ENCODE measurements at places on chromosomes 3 and 15. TPM values are rescaled to one million over a fixed set of nuclear protein-coding genes. Genes with fewer than 3 reads are reported as not detected.

DNA sequence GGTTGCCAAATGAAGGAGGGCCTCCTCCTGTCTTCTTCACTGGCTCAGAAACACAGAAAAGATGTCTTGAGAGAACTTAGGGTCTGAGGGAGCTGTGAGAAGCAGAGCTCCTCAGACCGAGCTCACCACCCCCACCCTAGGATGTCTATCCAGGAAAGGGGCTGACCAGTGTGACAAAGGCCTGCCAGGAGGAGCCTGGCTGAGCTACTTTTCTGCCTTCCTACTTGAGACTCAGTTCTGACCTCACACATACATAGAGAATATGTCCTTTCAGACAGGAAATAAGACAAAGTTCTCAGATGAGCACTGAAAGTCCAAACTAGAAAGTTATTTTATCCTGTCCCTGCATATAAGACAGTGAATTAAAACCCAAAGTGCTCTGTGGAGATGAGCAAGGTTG lies 54.5 kb downstream of the KIF9 start:
- H3K4me1 ChIP-seq = peaks cover 40% of the 10 kb centered on the region
- no peak overlapping the region for H3K27ac ChIP-seq
- no peak for DNase-seq
- H3K27me3 ChIP-seq = no peaks in the 10 kb centered on the region
- peak overlapping the region; percentile 54 for H3K4me3 ChIP-seq

- no peak overlapping the region for H3K27ac ChIP-seq
- no peak for DNase-seq
- peaks cover 5% of the 10 kb centered on the region for H3K4me1 ChIP-seq
- no peaks in the 10 kb centered on the region for H3K36me3 ChIP-seq
- H3K27me3 ChIP-seq = peaks cover 32% of the 10 kb centered on the region
Observed at GRCh38 chr15:38441130-38441519, 12.8 kb upstream of the FAM98B start.

DNA sequence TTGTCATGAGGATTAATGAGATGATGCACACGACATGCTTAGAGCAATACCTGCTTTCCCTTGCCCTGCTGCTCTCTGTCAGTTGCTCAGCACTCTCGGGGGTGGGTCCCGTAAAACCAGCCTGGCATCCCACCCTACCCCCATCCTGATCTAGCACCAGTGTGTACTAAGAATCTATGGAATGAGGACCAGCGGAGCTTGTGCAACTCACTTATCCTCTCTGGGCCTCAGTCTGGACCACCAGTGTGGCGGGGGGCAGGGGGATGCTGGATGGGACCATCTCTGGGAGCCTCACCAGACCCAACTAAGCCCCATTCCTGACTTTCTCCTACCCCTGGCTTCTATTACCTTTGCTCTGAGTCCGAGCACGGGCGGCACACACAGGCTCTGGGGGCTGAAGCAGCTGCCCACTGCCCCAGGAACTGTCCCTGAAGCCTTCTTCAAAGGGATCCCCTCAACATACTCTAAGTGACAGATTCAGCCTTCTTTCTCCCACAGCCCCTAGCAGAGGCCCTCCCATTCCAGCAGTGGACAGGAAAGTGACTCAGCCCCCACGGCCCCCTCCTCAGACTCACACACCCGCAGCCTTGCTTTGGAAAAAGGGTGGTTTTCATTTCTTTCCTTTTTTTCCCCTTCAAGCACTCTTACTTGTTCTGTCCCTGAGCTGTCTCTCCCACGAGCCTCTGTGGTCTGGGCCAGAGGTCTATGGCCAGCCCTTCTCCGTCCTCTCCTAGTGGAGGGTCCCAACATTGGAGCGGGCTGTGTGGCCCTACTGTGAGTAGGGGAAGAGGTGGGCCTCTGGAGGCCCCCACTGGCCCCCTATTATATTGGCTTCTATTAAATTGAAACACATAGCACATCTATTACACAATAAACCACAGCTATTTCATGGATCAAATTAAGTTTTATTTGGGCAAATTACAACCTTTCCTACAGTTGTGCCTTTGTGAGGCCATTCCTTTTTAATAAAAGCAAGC lies 100.3 kb downstream of the SMAD6 start:
- no peaks in the 10 kb centered on the region for H3K4me1 ChIP-seq
- H3K27me3 ChIP-seq = peaks cover 6% of the 10 kb centered on the region
- no peak overlapping the region for H3K27ac ChIP-seq
- H3K4me3 ChIP-seq = no peak overlapping the region

GRCh38 chr3:122178711-122179110 lies 4.8 kb upstream of the CASR start:
- H3K27me3 ChIP-seq = peaks cover 32% of the 10 kb centered on the region
- no peaks in the 10 kb centered on the region for H3K36me3 ChIP-seq
- H3K4me3 ChIP-seq = no peak overlapping the region
- no peak overlapping the region for H3K27ac ChIP-seq
- DNase-seq = no peak

- H3K4me1 ChIP-seq = peaks cover 21% of the 10 kb centered on the region
- no peaks in the 10 kb centered on the region for H3K27me3 ChIP-seq
- H3K27ac ChIP-seq = peak overlapping the region; percentile 77
Observed at GRCh38 chr15:76987896-76988860, 6.7 kb upstream of the PSTPIP1 start.

GRCh38 chr3:135246027-135246426 lies 451.0 kb downstream of the EPHB1 start:
- no peak overlapping the region for H3K4me3 ChIP-seq
- H3K36me3 ChIP-seq = no peaks in the 10 kb centered on the region
- H3K27ac ChIP-seq = no peak overlapping the region
- H3K27me3 ChIP-seq = no peaks in the 10 kb centered on the region
- DNase-seq = no peak

Gene PAK6
- 0.40 TPM for total RNA-seq

DNA sequence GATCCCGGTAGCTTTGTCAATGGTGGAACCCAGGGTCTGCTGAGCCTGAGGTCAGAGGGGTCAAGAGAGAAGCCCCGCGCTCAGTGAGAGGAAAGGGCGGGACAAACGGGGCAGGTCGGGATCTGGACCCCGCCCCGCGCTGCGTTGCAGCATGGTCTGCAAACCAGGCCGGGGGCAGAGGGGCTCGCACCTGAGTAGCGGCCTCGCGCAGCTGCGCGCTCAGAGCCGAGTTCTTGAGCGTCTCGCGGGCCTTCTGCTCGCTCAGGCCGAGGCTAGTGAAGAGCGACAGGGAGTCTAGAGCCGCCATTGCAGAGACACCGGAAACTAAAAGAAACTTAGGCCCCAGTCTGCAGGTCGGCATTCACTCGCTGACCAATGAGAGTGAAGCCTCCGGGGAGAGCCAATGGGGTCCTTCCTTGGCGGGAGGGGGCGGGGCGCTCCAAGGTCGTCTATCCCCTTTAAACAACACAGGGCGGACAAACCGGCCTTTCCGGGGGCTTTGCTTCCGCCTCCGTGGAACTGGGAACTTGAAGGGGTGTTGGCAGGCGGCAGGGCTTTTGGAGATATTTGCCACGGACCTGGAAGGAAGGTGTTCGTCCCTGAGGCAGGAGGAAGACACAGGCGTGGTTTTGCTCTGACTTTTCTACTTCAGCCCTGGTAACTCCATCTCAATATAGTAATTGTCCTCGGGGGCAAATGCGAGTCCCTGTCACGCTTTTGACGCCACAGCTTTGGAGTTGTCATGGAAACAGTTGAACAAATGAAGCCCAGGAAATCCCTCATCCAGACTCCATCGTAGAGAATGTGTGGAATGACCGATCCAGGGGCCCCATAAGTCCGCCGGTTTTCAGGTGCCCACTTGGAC lies at the start of gene QARS1:
Gene QARS1 (minus strand): TSS at position 331 of the 865 bp plus-strand sequence. CDS start 24 bp downstream, at position 307.
- no peaks in the 10 kb centered on the region for H3K27me3 ChIP-seq
- peak; percentile 77 for DNase-seq
- H3K27ac ChIP-seq = peak within 1 kb of the TSS; percentile 97
- peaks cover 54% of the 10 kb centered on the region for H3K36me3 ChIP-seq

DNA sequence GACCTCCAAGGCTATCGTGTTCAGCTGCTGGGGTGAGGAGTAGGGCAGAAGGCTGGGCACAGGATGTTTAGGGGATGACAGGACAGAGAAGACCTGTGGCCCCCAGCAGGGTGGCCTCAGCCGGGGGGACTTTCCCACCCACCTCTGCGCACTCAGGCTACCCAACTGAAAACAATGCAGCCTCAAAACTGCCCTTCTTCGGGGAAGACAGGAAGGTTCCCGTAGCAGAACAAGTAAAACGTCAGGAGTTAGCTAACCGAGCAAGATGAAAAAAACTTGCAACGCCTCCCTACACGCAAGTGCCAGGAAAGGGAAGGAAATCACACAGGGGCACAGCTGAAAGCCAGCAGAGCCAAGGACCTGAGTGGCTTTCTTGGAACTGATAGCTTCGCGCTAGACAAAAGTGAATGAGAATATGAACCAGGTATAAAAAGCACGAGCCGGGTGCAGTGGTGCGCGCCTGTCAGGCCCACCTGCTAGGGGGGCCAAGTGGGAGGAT lies 38.4 kb upstream of the FURIN start:
- H3K27ac ChIP-seq = peak overlapping the region; percentile 57
- peak overlapping the region; percentile 71 for H3K4me3 ChIP-seq
- no peaks in the 10 kb centered on the region for H3K36me3 ChIP-seq
- no peak for DNase-seq

Gene RETNLB
- not detected for total RNA-seq

DNA sequence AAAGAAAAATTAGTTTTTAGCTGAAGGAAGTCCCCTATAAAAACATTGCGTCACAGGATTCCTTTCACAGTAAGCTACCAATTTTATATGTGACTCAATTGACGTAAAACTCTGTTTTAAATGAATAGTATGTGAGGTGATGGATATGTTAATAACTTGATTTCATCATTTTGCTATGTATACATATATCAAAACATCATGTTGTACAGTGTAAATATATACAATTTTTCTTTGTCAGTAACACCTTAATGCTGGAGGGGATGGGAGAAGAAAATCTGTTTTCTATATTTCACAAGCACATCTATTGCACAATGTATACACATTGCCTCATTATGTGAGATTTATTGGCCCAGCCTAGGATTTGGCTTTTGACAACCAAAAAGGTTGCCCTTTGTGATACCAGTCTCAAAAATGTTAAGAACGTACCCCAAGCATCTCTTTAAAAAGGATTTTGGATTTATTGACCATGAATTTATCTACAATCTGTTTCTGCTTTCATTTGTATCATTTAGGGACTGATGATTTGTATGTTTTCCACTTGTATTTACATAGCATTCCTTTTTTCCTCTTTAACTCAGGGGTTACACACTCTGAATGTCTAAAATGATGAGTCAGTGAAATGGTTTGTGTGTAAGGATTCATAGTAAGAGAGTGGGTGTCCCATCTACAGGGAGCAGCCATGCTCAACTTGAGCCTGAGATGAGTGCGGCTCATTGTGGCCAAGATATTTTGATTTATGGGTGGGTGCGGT lies 62.6 kb downstream of the CRTC3 start:
- H3K27ac ChIP-seq = peak overlapping the region; percentile 98
- peaks cover 76% of the 10 kb centered on the region for H3K4me1 ChIP-seq
- no peak for DNase-seq
- no peak overlapping the region for H3K4me3 ChIP-seq
- peaks cover 12% of the 10 kb centered on the region for H3K36me3 ChIP-seq
- H3K27me3 ChIP-seq = no peaks in the 10 kb centered on the region

DNA sequence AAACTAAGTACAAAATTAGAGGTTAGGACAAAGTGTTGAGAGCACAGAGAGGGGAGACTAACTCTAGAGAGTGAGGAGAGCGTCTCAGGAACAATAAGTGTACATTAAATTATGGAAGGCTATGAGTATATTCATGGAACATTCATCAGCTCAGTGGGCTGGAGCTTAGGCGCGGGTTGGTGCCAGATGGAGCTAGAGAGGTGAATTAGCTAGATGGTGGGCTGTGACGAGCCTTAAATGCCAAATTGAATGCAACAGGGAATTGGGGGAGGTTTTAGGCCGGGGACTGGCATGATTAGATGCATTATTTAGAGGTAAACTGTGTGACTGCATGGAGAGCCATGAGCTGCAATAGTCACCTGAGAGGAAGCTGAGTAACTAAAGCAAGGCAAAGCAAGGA lies 97.1 kb downstream of the TMEM108 start:
- no peak for DNase-seq
- peaks cover 4% of the 10 kb centered on the region for H3K4me1 ChIP-seq
- no peak overlapping the region for H3K27ac ChIP-seq
- H3K36me3 ChIP-seq = no peaks in the 10 kb centered on the region
- peaks cover 16% of the 10 kb centered on the region for H3K27me3 ChIP-seq

- peak overlapping the region; percentile 6 for H3K27ac ChIP-seq
- peaks cover 31% of the 10 kb centered on the region for H3K4me1 ChIP-seq
- no peak for DNase-seq
- peak overlapping the region; percentile 6 for H3K4me3 ChIP-seq
- H3K27me3 ChIP-seq = no peaks in the 10 kb centered on the region
Observed at GRCh38 chr3:157064402-157064801, 95.5 kb downstream of the CCNL1 start.

GRCh38 chr15:41982133-41982930 lies 10.0 kb upstream of the EHD4 start:
- peaks cover 5% of the 10 kb centered on the region for H3K27me3 ChIP-seq
- H3K36me3 ChIP-seq = no peaks in the 10 kb centered on the region

- H3K36me3 ChIP-seq = no peaks in the 10 kb centered on the region
- peaks cover 2% of the 10 kb centered on the region for H3K27me3 ChIP-seq
- H3K4me3 ChIP-seq = no peak overlapping the region
- no peaks in the 10 kb centered on the region for H3K4me1 ChIP-seq
- no peak for DNase-seq
Observed at GRCh38 chr3:134938029-134938525, 143.0 kb downstream of the EPHB1 start.

DNA sequence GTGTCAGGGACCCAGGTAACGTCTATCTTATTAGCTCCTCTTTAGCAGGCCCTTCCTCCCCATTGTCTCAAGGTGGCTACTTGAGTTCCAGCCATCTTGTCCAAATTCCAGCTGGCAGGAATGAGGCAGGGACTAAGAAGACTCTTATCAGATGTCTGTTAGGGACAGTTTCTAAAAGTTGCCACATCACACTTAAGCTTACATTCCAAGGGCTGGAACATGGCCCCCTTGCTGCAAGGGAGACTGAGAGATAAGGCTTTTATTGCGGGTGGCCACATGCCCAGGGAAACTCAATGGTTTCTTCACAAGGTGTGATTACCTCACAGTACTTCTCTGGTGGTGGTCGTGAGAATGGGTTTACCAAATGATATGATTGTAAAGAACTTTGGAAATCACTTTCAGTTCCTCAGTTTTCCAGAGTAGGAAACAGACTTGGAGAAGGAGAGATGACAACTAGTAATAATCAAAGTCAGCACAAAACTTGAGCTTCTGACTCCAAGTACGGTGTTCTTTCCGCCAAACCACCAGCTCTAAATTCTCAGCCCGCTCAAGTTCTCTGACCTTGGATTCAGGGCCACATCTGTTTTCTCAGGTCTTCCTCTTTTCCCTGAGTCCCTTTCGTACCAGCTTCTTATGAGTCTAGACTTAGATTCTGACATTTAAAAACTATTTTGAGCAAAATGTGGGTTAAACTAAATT lies 14.2 kb downstream of the PDIA5 start:
- peaks cover 26% of the 10 kb centered on the region for H3K4me1 ChIP-seq
- H3K36me3 ChIP-seq = no peaks in the 10 kb centered on the region
- no peak overlapping the region for H3K27ac ChIP-seq
- DNase-seq = no peak
- H3K27me3 ChIP-seq = no peaks in the 10 kb centered on the region

Gene RASGRF1
- total RNA-seq = 8.6 TPM

Gene ZNF662
- total RNA-seq = 0.64 TPM

Gene TMEM207
- not detected for total RNA-seq

Data from activated B cell treated with CpG ODN at 0.5 μM for 24 hours (primary cell).